Esophagus mucosa (tissue), 1 donor: ENCODE measurements at places on chromosomes 3 and 15. TPM values are rescaled to one million over a fixed set of nuclear protein-coding genes. Genes with fewer than 3 reads are reported as not detected.

GRCh38 chr3:11933529-11933928, 70.7 kb upstream of the SYN2 start:
- no peak for ATAC-seq

GRCh38 chr3:74624301-74624700, 9.8 kb upstream of the CNTN3 start:
- ATAC-seq: no peak

Gene ADGRG7
- not detected for total RNA-seq

GRCh38 chr3:195873281-195873887, 35.0 kb downstream of the TNK2 start:
- ATAC-seq: no peak

GRCh38 chr3:20421-20820, 176.1 kb upstream of the CHL1 start:
- ATAC-seq: no peak
